ENCODE measurements at places on chromosomes 4 and X. TPM values are rescaled to one million over a fixed set of nuclear protein-coding genes. Genes with fewer than 3 reads are reported as not detected.

DNA sequence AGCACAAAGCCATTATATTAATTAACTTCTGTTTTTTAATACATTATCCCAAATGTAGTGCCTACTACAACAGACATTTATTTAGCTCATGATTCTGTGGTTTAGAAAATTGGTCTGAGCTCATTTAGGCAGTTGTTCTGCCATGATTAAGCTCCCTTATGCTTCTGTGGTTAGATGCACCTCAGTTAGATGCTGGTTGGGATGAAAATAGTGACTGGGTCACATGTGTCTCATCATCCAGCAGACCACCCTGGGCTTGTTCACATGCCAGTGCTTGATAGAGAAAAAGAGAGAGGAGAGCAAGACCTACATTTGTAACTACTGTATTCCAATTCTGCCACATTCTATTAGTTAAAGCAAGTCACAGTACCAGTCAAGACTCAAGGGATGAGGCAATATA is 376.4 kb upstream of the GNPDA2 start:
- no peaks in the 10 kb centered on the region for H3K36me3 ChIP-seq
- no peak for DNase-seq
- H3K4me3 ChIP-seq, result no peak overlapping the region
- H3K27me3 ChIP-seq, result no peaks in the 10 kb centered on the region
- H3K4me1 ChIP-seq, result no peaks in the 10 kb centered on the region
- H3K27ac ChIP-seq, result no peak overlapping the region

- H3K36me3 ChIP-seq, result no peaks in the 10 kb centered on the region
- H3K27me3 ChIP-seq, result no peaks in the 10 kb centered on the region
- DNase-seq, result no peak
- H3K4me3 ChIP-seq, result no peak overlapping the region
Observed at GRCh38 chrX:150211988-150212387, 151.1 kb upstream of the MAMLD1 start.

- H3K36me3 ChIP-seq, result no peaks in the 10 kb centered on the region
- H3K27me3 ChIP-seq, result no peaks in the 10 kb centered on the region
- H3K27ac ChIP-seq, result no peak overlapping the region
- H3K4me1 ChIP-seq, result no peaks in the 10 kb centered on the region
Observed at GRCh38 chrX:24100713-24101112, 46.0 kb downstream of the EIF2S3 start.

GRCh38 chr4:24799196-24799543 is 3.8 kb downstream of the SOD3 start:
- H3K4me1 ChIP-seq, result peaks cover 36% of the 10 kb centered on the region
- DNase-seq, result no peak
- H3K27me3 ChIP-seq, result peaks cover 4% of the 10 kb centered on the region
- H3K36me3 ChIP-seq, result no peaks in the 10 kb centered on the region

GRCh38 chr4:90540536-90540935 is 413.3 kb downstream of the CCSER1 start:
- no peaks in the 10 kb centered on the region for H3K36me3 ChIP-seq
- H3K27ac ChIP-seq, result no peak overlapping the region
- no peak for DNase-seq
- H3K27me3 ChIP-seq, result no peaks in the 10 kb centered on the region

GRCh38 chr4:48403358-48403757 is 62.0 kb downstream of the SLAIN2 start:
- no peak overlapping the region for H3K27ac ChIP-seq
- H3K36me3 ChIP-seq, result peaks cover 16% of the 10 kb centered on the region
- no peak for DNase-seq
- no peaks in the 10 kb centered on the region for H3K4me1 ChIP-seq

DNA sequence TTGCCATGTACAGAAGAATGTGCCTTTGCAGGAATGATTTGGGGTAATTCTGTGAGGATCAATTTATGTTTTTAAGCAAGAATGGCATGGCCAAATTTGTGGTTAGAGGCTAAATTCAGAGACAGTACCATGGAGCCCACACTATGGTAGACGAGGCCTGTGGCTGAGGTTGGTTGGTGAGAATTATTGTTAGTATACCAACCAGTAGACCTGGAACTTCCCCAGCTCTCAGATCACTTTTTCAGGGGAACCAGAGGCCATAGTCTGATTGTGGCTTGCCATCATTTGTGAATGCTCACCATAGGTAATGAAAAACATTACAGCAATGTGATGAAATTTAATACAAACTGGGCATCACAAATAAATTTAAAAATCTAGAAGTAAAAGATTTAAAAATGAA is 56.3 kb downstream of the SHISA3 start:
- H3K4me1 ChIP-seq, result peaks cover 2% of the 10 kb centered on the region
- H3K4me3 ChIP-seq, result no peak overlapping the region
- no peak for DNase-seq
- no peak overlapping the region for H3K27ac ChIP-seq
- no peaks in the 10 kb centered on the region for H3K27me3 ChIP-seq

- no peaks in the 10 kb centered on the region for H3K27me3 ChIP-seq
- H3K4me1 ChIP-seq, result no peaks in the 10 kb centered on the region
- H3K4me3 ChIP-seq, result no peak overlapping the region
- no peaks in the 10 kb centered on the region for H3K36me3 ChIP-seq
- no peak overlapping the region for H3K27ac ChIP-seq
- DNase-seq, result no peak
Observed at GRCh38 chrX:136395271-136395670, 92.5 kb upstream of the BRS3 start.

DNA sequence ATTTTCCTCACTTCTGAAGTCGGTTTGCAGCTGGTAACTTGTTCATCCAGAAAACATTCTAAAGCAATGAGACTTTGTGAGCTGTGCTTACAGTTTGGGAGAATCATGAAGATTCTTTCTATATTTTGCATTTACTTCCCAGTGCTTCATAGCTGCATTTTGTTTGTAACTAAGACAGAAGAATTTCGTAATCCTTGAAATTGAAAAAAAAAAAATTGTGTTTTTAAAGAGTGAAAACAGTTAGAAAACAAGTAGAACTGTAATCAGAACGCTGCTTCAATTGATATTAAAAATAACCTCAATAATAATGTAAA is 392.4 kb downstream of the UNC5C start:
- H3K4me1 ChIP-seq, result no peaks in the 10 kb centered on the region
- H3K36me3 ChIP-seq, result no peaks in the 10 kb centered on the region
- H3K27me3 ChIP-seq, result no peaks in the 10 kb centered on the region
- no peak overlapping the region for H3K4me3 ChIP-seq
- H3K27ac ChIP-seq, result no peak overlapping the region

DNA sequence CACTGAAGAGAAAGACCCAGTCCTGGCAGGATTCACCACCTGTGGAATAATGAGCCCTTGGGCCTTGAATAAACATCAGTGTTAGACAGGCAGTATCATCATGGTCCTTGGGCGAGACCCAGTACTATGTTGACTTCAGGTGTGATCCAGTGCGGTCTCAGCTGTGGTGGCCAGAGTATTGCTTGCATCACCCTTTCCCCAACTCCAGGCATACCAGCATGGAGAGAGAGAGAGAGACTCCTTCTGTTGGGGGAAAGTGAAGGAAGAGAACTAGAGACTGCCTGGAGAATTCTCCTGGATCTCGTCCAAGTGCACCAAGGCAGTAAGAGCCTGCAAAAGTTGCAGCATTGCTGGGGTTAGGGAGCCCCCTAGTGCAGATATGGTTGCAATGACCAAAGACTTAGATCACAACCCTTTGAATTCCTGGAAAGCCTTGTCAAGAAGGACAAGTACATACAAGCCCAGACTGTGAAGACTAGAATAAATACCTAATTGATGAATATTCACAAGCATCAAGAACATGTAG is 61.1 kb upstream of the VAMP7 start:
- peaks cover 5% of the 10 kb centered on the region for H3K27me3 ChIP-seq
- no peaks in the 10 kb centered on the region for H3K4me1 ChIP-seq
- H3K4me3 ChIP-seq, result no peak overlapping the region
- no peak for DNase-seq
- H3K36me3 ChIP-seq, result no peaks in the 10 kb centered on the region

DNA sequence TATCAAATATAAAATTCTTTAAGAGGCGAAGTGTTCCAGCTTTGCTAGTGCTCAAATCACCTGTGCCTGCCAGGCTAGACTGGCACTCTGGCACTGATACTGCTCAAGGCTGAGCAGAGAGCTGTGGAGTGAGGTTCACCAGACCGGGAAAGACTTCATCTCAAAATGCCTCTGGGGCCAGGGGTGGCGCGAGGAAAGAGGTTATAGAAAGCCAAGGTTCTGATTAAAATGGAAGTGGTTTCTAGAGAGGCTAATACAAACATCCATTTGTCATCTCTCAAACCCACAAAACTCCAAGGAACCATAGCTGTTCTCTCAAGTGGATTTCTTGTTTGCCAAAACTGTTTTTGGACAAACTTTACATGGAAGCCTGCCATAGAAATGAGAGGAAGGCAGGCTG is 41.5 kb downstream of the F11 start:
- H3K36me3 ChIP-seq, result no peaks in the 10 kb centered on the region
- H3K4me3 ChIP-seq, result no peak overlapping the region
- H3K27me3 ChIP-seq, result peaks cover 14% of the 10 kb centered on the region
- H3K4me1 ChIP-seq, result no peaks in the 10 kb centered on the region
- no peak overlapping the region for H3K27ac ChIP-seq

- H3K4me3 ChIP-seq, result no peak overlapping the region
- no peak overlapping the region for H3K27ac ChIP-seq
- H3K36me3 ChIP-seq, result no peaks in the 10 kb centered on the region
Observed at GRCh38 chr4:16844816-16845586, 53.4 kb downstream of the LDB2 start.

- H3K27ac ChIP-seq, result peak overlapping the region; percentile 18
- no peak for DNase-seq
- no peak overlapping the region for H3K4me3 ChIP-seq
- H3K36me3 ChIP-seq, result no peaks in the 10 kb centered on the region
- H3K4me1 ChIP-seq, result peaks cover 3% of the 10 kb centered on the region
Observed at GRCh38 chr4:24680746-24681448, 96.5 kb upstream of the DHX15 start.

DNA sequence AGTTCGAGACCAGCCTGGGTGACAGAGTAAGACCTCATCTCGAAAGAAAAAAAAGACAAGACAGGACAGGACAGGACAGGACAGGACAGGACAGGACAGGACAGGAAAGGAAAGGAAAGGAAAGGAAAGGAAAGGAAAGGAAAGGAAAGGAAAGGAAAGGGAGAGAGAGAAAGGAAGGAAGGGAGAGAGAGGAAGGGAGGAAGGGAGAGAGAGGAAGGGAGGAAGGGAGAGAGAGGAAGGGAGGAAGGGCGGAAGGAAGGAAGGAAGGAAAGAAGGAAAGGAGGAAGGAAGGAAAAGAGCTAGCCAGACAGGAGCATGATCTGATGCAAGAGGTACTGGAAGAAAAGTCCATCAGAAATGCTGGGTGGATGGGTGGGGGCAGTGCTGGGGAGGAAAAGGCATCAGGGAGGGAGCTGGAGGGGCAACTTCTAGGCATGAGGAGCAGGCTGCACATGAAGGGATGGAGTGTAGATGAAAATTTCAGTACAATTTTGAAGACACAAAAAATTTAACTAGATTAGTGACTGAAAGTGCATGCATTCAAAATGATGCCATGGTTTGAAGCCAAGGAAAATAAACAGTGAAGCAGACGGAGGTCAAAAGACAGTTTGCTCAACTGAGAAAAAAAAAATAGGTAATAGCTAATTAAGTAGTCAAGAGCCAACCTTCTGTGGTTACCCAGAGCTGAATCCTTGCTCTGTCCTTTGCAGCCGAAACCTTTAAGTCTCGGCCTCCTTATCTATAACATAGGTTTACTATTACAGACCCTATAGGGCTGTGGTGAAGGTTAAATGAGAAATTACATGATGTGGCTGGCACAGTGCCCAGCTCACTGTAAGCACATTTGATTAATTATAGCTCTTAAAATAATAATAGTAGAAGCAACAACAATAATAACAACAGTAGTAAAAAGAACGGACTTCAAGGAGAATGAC is 59.9 kb downstream of the ZNF827 start:
- no peak overlapping the region for H3K27ac ChIP-seq
- DNase-seq, result no peak
- no peak overlapping the region for H3K4me3 ChIP-seq
- peaks cover 42% of the 10 kb centered on the region for H3K4me1 ChIP-seq
- no peaks in the 10 kb centered on the region for H3K36me3 ChIP-seq
- H3K27me3 ChIP-seq, result no peaks in the 10 kb centered on the region

FHIP1A gene
- total RNA-seq, result 100 TPM

STATH gene
- not detected for total RNA-seq

NUP54 gene
- total RNA-seq, result 35.5 TPM

MAOB gene
- 4.5 TPM for total RNA-seq

CT47B1 gene
- not detected for total RNA-seq

TMSB15A gene
- total RNA-seq, result not detected

TRAM1L1 gene
- 1.1 TPM for total RNA-seq

CCKAR gene
- total RNA-seq, result not detected

All from suprapubic skin (tissue), 4 donors.